RKO (cell line): ENCODE measurements at places on chromosomes 11 and 22.

- DNase-seq = no peak
These were observed 89.2 kb downstream of the TSPAN18 start for GRCh38 chr11:44815917-44816456.

- DNase-seq = no peak
These were observed 91.8 kb downstream of the APIP start for GRCh38 chr11:34824425-34824824.

GRCh38 chr11:86669424-86669823 is 3.0 kb downstream of the ME3 start:
- no peak for DNase-seq

- no peak for DNase-seq
These were observed 80.6 kb upstream of the TIMP3 start for GRCh38 chr22:32720924-32721323.
